Fibroblast of skin of right quadriceps (primary cell): ENCODE measurements at places on chromosomes 11 and 22.
A peak's percentile ranks its signal among the peaks of the same experiment; 100 is the strongest.

DNA sequence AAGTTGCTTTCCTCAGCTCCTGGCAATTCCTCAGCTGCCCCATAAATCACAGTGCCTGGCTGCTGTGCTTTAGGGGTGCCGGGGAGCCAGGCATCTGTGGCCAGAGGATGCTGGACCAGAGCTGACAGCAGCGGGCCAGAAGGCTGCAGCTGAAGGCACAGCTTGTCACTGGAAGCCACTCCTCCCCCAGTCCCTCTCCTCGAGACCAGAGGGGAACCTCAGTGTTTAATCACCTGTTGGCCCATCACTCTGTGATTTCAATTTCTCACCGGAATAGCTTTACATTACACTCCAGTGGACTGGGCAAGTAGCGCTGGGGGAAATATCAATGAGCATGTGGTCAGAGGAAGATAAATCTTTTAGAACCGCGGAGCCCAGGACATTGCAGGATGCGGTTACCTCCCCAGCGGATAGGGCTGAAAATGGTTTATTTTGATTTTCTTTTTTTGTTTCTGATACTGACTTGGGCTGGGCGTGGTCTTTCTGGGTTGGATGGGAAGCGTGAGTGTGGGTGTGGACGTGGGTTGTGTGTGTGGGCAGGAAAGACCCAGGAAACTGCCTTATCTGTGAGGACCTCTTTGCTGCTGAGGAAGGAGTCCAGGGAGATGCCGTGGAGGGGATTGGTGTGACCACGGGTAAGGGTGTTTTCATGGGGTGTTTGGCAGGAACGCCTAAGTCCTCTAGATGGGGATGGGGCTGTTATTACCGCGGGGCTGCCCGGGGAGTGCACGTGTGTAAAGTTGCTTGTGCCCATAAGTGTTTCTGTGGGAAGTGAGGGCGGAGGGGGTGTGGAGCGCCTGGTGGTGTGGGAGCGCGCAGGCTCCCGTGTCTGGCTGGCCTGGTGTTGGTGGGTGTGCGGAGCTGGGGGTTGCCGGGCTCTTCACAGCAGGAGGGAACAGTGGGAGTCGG lies 4.0 kb downstream of the DAGLA start:
- DNase-seq: no peak

- DNase-seq: peak; percentile 28
Observed at GRCh38 chr11:56783448-56784041, 35.0 kb upstream of the OR9G4 start.

GRCh38 chr11:95483339-95483738 lies 252.3 kb upstream of the SESN3 start:
- no peak for DNase-seq

GRCh38 chr22:36088292-36088691 lies 59.7 kb upstream of the RBFOX2 start:
- no peak for DNase-seq

GRCh38 chr11:73461335-73461840 lies 85.2 kb downstream of the RELT start:
- no peak for DNase-seq

DNA sequence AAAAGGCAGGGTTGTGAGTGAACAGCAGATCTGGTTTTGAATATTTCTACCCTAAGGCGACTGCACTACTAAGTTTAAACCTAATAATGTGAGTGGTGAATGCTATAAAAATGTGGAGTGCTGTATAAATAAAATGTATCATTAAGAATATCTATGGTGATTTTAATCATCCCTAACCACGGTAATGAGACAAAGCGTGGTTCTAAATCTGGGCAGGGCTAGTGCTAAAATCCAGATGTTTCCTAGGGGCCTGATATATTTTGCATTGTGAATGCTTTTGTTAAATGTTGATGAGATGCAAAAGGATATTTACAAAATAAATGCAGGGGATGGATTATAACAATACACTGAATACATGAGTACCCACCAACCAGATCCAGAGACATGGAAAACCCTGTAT lies 58.1 kb downstream of the TSPAN18 start:
- DNase-seq: no peak

GRCh38 chr22:40081662-40082061 lies 86.9 kb downstream of the FAM83F start:
- no peak for DNase-seq

- no peak for DNase-seq
Observed at GRCh38 chr11:71066311-71066710, 186.1 kb downstream of the SHANK2 start.

GRCh38 chr22:49574881-49575702 lies 252.6 kb downstream of the BRD1 start:
- no peak for DNase-seq

- DNase-seq: no peak
Observed at GRCh38 chr11:132123854-132124835, 753.7 kb downstream of the NTM start.

DNA sequence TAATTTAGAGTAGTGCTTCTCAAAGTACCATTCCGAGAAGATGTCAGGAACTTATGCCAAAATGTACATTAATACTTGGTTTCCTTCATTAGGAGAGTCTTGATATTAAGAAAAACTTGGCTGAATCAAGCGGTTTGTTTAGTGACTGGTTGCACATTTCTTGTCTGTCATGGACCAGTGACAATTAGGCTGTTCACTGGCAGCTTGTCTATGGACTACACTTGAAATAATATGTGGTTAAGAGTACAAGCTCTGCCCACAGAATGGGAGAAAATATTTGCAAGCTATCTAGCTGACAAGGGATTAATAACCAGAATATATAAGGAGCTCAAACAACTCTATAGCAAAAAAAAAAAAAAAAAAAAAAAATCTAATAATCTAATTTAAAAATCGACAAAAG lies 24.6 kb downstream of the COA4 start:
- DNase-seq: no peak

DNA sequence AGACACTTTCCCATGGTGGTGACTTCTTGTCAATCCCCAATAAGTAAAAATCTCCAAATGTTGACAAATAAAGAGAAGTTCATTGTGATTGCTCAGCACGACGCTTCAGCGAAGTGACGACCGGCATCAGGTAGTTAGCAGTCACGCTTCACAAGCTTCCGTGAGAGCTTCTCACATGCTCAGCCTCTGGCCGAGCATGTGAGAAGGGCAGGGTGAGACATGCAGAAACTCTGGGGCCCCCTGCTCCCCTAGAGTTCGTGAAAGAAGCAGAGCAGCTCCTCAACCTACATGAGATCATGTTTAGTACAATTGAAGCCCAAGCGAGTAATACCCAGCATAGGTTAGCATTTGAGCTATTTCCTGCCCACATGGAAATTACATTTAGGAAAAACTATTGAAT lies 4.4 kb upstream of the C11orf16 start:
- DNase-seq: no peak

DNA sequence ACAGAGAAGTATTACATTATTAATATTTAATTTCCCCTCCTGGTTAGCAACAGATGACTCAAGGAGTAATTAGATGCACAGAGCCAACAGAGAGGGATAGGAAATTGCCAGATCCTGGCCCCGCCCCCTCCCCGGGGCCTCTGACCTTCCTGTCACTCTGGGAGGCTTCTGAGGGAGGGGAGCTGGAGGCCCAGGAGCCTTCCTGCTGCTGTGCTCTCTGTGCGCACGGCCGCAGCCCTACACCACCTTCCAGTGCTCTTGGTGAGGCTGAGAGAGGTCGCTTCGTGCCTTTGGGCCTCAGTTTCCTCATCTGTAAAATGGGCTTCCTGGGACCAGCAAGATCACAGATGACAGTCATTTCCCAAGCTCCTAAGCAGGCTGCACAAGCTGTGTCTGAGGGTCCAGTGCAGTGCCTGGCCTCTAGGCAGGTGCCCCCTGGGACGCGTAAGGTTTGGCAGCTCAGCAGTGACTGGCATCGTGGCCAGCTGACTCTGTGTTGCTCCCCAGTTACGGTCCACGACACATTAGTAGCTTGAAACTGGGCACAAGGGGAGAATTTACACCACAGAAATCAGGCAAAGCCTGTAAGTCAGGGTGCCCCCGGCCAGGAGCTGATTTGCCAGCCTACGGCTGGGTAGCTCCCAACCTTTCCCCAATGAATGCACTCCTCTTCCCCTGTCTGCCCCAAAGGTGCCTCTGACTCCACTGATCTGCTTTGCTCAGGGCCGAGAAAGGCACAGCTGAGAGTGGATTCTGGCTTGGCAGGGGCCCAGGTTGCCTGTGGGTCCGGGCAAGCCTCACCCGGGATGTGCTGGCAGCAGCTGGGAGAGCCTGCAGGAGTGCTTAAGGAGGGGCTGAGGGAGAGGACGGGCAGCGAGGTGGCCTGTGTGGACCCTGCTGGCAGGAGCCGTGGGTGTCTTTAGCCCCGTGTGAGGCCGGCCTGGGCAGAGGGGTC lies 2.3 kb downstream of the ADORA2A start:
- no peak for DNase-seq

GRCh38 chr11:19642185-19643158 lies 70.2 kb upstream of the NAV2 start:
- DNase-seq: peak; percentile 44
